ENCODE measurements at places on chromosomes 13 and 19. TPM values are rescaled to one million over a fixed set of nuclear protein-coding genes. Genes with fewer than 3 reads are reported as not detected.

Gene WDR62
- total RNA-seq: 2.8 TPM

Gene SRRM5
- total RNA-seq: under 0.01 TPM

Gene LILRB3
- total RNA-seq: not detected

Gene STOML3
- total RNA-seq: not detected

Gene CGB7
- total RNA-seq: under 0.01 TPM

GRCh38 chr13:40982772-40983171 lies 36.3 kb downstream of the ELF1 start:
- peak; percentile 67 for DNase-seq

GRCh38 chr13:33678906-33679657 lies 138.9 kb upstream of the RFC3 start:
- peak; percentile 84 for DNase-seq

- no peak for DNase-seq
Observed at GRCh38 chr19:40907968-40908735, 26.1 kb upstream of the CYP2A7 start.

DNA sequence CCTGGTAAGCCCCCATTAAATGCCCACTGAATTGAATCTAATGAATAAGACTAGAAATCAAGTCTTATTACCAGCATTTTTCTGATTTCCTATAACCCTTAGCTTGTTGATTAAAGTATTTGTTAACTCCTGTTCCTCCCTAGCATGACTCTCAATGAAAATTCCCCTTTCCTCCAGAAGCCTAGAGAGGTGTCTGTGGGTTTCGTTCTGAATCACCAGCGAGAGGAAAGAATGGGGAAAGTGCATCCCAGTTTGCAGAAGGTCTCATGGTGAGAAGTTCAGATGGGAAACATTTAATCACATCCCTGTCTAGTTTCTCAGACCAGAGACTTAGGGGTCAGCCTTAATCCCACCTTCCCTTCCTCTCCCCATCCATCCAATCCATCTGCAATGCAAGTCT lies 26.9 kb downstream of the POU2F2 start:
- no peak for DNase-seq

DNA sequence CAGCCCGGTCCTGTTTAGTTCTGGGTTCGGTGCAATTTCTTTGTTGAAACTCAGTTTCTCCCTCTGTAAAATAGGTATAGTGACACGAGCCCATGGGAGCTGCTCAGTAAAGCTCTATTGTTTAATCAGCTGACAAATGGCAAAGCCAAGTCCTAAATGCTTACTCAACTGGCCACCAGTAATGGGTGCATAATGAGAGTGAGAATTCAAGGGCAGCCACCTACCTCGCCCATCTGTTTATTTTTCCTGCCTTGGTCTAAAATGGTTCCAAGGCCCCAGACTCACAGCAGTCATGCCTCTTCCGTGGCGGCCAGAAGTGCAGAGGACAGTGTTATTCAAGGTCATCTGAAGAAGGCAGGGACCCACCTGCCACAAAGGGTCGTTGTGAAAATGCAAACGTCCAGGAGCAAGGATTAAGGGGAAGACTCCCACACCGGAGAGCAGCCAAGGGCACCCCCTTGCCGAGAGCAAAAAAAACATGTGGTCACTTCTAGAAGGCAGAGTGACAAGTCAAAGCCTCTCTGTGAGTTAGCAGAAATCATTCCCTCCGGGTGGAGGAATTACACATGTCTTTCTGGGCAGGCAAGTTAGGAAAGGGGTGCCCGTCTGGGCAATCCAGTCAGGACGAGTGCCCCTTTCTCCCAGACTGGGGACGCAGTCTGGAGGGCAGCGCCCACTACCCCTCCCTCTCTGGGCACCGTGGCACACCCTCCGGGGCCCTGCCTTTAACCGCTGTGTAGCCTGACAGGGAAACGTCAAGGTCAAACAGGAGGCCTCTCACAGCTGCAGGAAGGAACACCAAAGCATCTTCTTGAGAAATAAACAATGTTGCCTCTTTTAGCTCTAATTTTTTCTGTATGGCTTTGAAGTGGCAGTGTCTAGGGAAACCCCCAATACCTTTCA lies 186.2 kb downstream of the FOXO1 start:
- DNase-seq: peak; percentile 36

GRCh38 chr13:52411629-52412028 lies 5.7 kb upstream of the THSD1 start:
- DNase-seq: peak; percentile 49

DNA sequence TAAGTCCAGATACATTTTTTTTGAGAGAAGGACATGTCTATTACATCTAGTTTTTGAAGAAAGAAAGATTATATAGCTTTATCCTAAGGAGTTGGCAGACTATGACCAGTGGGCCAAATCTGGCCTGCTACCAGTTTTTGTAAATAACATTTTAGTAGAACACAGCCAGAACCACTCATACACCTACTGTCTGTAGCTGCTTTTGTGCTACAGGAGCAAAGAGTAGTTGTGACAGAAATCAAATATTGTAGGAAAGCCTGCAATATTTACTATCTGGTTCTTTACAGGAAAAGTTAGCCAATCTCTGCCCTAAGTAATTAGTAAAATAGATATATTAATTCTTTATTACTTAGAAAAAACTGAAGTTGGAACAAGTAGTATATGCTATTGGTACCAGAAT lies 17.2 kb downstream of the TDRD3 start:
- DNase-seq: no peak

GRCh38 chr13:30138511-30138910 lies 168.8 kb downstream of the KATNAL1 start:
- no peak for DNase-seq

DNA sequence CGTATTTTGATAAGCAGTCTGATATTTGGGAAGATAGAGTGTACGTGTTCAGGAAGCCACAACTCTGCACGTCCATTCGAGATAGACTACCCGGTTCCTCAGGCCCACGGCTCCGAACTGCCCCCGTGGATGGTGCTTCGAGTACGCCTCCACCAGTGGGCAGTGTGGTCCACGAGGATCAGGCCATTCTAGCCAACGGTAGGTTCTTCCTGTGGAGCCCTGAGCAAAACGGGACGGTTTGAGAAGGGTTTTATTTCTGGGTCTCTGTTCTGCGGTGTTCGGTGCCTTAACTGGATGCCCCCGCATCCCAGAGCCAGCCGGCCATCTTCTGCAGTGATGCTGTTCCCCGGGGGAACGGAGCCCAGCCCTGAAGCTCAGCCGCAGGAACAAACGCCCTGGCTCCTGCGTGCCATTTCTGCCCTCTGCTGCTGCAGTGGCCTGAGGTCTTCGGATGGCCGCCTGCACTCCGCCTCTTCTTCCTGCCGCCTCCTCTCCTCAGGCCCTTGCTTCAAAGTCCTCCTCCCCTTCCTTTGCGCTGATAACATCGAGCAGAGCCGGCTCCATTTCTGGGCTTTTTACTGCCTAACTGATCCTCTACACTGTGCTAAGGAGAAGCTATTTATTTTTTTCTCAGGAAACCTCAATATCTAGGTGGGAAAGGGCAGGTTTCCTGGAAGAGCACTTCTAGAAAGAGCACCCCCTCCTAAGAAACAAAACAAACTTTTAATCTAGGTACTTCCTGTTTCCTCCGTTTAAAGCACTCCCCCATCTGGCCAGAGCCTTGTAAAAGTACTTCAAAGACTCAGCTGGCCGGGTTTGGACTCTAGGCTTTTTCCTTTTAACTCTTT lies 36.2 kb upstream of the SLC46A3 start:
- DNase-seq: no peak

- DNase-seq: peak; percentile 57
Observed at GRCh38 chr19:31316201-31316951, 32.9 kb downstream of the TSHZ3 start.

GRCh38 chr19:46634656-46635218 lies 1.3 kb downstream of the GNG8 start:
- DNase-seq: no peak
